NB4 (cell line): ENCODE measurements at places on chromosomes 13 and 19.

- DNase-seq = no peak
Observed at GRCh38 chr13:45292176-45292575, 48.8 kb downstream of the TPT1 start.

GRCh38 chr19:46564701-46565100 lies 36.4 kb upstream of the CALM3 start:
- DNase-seq = peak; percentile 38

DNA sequence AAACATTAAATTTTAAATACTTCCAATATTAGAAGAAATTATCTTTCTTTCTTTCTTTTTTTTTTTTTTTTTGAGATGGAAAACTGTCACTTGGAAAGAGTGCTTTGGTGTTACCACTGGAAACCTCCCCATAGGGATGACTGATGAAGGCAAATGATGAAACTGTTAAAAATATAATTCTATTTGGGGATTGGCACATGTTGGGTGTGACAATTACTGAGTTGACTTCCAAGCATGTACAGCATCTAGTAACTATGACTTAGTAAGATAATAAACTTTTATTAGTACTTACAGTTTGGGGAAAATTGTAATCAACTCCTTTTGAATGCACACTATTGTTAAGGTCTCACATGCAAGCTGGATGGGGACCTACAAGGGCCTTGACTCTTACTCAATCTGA lies 592.5 kb downstream of the KCTD12 start:
- DNase-seq = no peak

- no peak for DNase-seq
Observed at GRCh38 chr13:107753748-107754147, 461.6 kb downstream of the LIG4 start.

GRCh38 chr19:19368087-19368486 lies 37.4 kb upstream of the GATAD2A start:
- DNase-seq = peak; percentile 1

DNA sequence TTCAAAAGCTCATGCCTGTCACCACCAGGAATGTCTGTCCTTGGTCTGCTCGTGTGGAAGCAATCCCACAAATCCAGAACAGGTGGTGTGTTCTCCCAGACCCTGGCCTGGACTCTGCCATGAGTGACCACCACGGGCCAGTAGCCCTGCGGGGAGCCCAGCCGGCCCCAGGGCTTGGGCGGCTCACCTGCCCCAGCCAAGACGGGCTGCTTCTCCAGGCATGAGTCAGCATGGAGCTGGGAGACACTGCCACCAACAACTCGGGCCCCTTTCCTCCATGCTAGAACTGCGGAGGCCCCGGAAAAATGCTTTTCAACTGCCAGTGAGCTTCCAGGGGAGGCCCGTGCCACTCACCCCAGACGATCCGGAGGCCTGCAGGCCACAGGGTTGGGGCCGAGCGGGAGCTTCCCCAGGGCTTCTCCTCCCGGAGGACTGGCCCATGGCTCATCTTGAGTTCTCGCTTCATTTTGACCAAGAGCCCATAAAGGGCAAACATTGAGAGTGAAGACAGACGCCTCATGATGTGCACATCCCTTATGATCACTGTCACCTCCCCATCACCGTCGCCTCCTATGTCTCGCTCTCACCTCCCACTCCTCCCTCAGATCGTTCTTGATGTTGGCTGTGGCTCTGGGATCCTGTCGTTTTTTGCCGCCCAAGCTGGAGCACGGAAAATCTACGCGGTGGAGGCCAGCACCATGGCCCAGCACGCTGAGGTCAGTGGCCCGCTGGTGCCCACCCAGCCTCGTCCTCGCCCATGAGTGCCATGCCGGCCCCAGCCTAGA lies 16.7 kb downstream of the YIPF2 start:
- DNase-seq = no peak

DNA sequence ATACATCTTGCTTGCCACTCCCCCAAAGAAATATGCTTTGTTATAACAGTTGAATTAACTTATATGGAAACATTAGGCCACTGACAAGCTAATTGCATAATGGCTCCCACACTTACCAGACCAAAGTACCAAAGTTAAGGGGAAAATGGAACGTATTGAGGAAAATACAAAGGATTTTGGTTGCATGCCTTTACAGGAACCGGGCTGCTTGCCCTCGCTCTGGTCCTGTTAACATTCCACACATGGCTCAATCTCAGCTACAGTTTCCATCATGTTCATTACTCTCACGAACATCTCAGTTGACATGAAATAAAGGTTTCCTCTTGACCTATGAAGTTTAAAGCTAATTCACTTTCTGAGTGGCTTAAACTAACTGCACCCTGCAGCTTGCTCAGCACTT lies 220.7 kb upstream of the RXFP2 start:
- no peak for DNase-seq

GRCh38 chr19:57872450-57872849 lies 16.4 kb downstream of the ZNF814 start:
- no peak for DNase-seq

- peak; percentile 39 for DNase-seq
Observed at GRCh38 chr13:77337159-77337558, 10.3 kb upstream of the MYCBP2 start.

- DNase-seq = peak; percentile 74
Observed at GRCh38 chr19:36141039-36141927, 1.4 kb downstream of the CAPNS1 start.

DNA sequence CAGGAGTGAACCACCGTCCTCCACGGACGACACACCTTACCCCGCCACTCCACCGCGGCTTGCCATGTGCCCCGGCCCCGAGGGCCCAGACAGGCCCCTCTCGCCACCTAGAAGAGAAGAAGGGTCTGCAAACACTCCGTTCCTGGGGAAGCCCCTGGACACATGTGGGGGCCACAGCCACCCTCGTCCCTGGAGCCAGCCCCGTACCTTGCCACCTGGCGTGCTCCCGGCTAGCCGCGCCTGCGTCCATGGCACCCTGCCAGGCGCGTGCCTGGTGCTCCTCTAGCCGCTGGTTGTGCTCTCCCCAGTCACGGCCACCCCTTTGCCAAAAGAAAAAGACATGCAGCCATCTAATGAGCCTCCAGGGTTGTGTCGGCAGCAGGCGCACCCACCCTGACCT lies 19.9 kb upstream of the TINCR start:
- DNase-seq = no peak

GRCh38 chr13:77001963-77002587 lies 10.2 kb downstream of the CLN5 start:
- no peak for DNase-seq

DNA sequence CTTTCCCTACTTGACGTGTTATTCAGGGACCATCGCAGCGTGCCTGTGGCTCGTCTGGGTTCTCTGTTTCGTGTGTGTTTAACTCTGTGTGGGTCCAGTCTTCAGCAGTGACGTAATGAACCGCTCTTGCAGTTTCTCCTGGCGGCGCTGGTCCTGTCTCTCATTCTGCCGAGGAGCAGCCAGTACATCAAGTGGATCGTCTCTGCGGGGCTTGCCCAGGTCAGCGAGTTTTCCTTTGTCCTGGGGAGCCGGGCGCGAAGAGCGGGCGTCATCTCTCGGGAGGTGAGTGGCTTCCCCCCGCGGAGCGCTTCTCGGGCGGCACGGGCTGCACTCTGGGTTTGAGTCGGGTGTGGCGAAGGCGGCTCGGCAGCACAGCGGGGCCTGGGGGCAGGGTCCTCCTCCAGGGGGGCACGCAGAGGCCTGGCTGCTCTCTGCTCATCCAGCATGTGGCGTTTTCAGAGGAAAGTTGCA lies 36.3 kb upstream of the TFDP1 start:
- DNase-seq = no peak

DNA sequence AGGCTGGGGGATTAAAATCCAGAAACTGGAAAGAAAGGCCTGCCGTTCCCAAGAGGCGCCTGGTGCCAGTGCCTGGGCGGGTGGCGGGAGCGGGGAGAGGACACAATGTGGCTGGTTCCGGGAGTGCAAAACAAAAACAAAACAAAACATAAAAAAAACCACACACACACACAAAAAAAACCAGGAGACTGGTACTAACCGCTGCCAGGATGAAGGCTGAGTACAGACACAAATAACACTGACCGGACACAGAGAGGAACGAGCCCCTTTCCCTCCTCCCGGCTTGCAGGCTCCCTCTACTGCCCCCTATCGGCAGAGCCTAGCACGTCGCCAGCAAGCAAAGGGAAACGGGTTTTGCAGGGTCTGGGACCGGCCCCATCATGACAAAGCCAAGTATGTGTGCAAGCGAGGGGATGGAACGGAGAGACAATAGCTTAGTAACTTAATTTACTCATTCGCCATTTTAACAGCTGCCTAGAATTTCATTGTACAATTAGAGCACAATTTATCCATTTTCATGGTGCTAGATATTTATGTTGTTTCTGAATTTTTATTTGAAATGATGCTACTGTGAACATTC lies 17.9 kb upstream of the ZDHHC20 start:
- peak; percentile 94 for DNase-seq

DNA sequence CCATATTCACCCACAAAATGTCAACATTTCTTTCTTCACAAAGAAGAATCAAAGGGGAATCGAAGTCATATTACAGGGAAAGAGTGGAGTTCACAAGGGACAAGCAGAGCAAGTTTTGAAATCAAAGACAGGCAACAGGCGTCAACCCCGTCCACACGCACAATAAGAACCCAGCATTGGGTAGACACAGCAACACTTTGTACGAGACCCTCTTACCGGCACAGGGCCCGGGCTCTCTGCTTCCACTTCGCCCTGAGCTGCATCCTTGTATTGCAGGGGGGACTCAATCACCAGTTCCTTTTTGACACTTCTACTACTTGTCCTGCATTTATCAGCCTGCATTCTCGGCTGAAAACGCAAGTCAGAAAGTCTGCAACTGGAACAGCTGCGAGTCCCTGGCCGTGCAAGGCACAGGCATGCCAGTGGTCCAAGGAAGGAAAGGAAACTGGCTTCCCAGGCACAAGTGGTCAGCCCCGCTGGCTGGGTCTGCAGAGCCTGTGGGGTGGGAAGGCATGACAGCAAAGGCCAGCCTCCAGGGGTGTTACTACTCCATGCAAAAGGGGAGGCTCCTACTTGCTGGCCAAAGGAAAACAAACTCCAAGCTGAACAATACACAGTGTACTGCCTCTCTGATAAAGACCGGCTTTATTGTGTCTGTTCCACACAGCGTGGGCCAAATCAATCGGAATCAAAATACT lies at the start of gene DOCK9:
TSS of gene DOCK9 (minus strand) at position 497 of the 698 bp plus-strand sequence. CDS start at position 342, 155 bp downstream.
- DNase-seq = no peak

DNA sequence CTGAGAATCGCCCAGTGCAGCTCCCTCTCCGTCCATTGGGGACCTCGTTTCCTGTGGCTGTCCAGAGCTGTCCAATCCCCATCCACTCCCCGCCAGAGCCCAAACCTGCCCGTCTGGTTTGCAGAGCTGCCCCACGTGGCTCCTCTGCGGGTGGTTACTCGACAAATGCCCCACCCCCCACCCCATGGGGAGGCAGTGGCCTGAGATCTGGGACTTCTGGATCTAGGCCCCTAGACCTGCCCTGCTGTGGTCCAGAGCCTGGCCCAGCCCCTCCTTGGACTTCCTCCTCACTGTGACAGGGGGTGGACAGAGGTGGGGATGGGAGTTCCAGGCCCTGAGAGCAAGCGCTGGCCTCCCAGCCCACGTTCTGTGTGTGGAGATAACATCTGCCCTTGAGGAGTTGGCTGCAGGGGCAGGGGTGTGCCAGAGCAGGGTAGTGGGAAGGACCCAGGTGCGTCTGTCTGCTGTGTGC lies 29.1 kb downstream of the PAK4 start:
- no peak for DNase-seq

- DNase-seq = no peak
Observed at GRCh38 chr19:7618348-7618747, 11.0 kb downstream of the XAB2 start.

DNA sequence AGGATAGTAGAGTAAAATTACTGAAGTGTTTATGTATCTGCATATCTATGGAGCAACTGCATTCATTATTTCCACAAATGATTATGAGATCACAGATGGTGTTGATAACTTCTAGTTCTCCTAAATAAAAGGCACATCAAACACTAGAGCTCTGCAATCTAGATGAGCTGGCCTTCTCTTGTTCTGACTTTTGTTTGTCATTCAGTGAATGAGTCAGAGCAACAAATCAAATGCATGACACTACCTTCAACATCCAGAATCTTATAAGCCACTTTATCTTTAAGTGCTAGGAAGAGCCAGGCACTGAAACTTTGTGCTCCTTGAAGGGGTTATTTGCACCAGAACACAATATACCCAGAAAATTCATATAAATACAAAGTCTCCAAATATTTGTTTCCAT lies 456.0 kb downstream of the PCDH17 start:
- no peak for DNase-seq

- peak; percentile 91 for DNase-seq
Observed at GRCh38 chr19:14674764-14675163, at the start of gene ADGRE3. TSS of gene ADGRE3 (minus strand) at chr19:14674844. CDS start at chr19:14674770, 74 bp downstream.

DNA sequence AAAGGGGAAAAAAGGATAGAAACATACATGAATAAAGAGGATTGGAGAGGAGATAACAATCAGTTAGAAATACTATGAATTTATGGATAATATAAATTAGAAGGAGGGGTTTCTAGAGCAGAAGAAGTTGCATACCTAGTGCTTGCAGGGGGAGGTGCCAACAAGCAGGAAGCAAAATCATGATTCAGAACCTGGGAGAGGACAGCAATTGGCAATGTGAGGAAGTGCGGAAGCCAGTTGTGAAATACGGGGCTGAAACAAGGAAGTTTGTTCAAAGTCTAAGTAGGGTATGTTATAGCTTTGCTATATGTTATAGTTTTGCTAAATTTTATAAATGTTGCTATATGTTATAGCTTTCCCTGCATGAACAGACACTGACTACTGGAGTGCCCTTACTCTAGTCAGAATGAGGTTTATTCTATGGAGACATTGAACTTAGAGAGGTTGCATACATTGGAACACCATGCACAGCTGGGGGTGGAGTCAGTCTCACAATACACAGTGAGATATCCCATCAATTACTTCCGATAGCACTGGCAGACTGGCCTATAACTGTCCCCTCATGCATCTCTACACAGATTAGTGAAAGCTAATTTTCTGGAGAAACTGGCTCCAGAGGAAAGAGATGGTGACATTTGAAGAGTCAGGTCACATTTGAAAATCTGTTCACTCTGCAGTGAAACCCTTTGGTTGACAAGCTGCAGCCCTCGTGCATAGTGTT lies 92.1 kb downstream of the GPC6 start:
- peak; percentile 65 for DNase-seq

DNA sequence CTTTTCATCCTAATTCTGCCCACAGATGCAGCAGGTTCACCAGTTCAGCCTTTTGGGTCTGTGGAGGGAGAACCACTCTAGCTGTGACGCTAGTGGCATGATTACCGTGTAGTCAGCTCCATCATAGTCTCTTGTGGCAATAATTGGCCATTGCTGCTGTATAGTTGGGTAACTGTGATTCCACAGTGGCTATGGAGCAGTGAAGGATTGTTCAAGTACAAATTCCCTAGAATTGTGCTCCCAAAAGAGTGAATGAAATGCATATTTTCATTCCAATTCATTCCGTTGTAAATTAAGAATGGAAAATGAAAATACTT lies 856 bp downstream of the TEX26 start:
- DNase-seq = no peak

DNA sequence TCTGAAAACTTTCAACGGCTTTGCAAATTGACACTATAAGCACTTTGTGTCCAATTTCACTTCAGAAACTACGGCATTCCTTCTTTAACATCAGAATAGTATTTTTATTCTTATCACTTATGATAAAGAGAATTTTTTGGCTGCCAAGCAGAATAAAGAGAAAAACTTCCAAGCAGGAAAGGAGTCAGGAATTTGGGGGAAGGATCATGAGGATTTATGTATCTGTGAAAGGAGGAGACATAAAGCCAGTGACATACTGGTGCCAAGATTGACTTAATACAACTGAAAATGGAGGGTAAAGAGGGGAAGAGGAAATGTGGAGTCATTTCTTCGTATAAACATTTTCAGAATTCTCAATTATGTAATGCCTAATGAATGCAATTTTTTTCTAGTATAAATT lies 94.7 kb downstream of the RBM26 start:
- no peak for DNase-seq
